ENCODE measurements at places on chromosomes 7 and 10.
A peak's percentile ranks its signal among the peaks of the same experiment; 100 is the strongest.

- DNase-seq, result no peak
- no peak overlapping the region for H3K27ac ChIP-seq
- H3K27me3 ChIP-seq, result no peaks in the 10 kb centered on the region
- H3K36me3 ChIP-seq, result no peaks in the 10 kb centered on the region
- H3K4me3 ChIP-seq, result no peak overlapping the region
- peaks cover 3% of the 10 kb centered on the region for H3K4me1 ChIP-seq
These were observed 41.2 kb downstream of the TBC1D12 start for GRCh38 chr10:94443549-94443948.

GRCh38 chr10:62046522-62047227 is 145.2 kb downstream of the ARID5B start:
- peaks cover 43% of the 10 kb centered on the region for H3K4me1 ChIP-seq
- H3K4me3 ChIP-seq, result peak overlapping the region; percentile 45
- H3K27ac ChIP-seq, result peak overlapping the region; percentile 97
- no peaks in the 10 kb centered on the region for H3K27me3 ChIP-seq
- peaks cover 2% of the 10 kb centered on the region for H3K36me3 ChIP-seq

DNA sequence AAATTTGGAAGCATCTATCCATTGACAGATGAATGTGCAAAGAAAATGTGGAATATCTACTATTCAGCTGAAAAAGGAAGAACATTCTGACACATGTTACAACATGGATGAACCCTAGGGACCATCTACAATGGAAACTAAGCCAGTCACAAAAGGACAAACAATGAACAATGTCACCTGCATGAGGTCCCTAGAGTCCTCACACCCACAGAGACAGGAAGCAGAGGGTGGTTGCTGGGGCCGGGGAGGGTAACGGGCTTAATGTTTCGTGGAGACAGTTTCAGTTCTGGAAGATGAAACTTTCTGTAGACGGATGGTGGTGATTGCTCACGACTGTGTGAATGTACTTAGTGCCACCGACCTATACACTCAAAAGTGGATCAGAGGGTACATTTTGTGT is 282.9 kb downstream of the ADARB2 start:
- no peak overlapping the region for H3K4me3 ChIP-seq
- no peak for DNase-seq
- H3K27ac ChIP-seq, result no peak overlapping the region
- H3K4me1 ChIP-seq, result no peaks in the 10 kb centered on the region
- H3K36me3 ChIP-seq, result no peaks in the 10 kb centered on the region

DNA sequence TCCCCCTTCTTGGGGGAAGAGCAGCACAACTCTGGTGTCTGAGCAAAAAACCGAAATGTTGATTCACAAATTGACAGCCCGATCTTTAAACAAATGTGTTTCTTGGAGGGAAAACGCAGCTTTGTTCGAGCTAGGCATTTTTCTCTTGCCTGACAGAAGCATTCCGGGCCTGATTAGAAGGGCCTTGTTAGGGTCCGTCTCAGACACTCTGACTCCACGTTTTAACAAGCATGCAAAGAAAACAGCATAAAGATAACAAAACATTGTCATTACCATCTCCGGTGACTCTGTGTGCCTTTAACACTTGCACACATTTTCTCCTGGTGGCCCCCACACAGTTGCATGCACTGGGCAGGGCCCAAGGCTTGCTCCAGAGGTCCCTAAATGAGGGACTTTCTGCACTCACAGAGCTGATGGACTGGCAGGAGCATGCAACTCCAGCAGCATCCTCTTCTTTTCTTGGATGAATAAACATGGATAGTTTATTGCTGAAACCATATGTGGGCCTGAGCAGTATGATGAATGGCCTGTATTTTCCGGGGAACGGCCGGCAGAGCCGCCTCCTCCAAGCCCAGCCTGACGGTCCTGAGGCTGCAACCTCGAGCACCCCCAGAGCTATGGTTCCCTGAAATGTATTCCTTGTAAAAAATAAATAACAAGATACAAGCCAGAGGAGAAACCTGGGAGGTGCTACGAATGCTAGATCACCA is 50.9 kb downstream of the EBF3 start:
- H3K27me3 ChIP-seq, result no peaks in the 10 kb centered on the region
- H3K27ac ChIP-seq, result no peak overlapping the region
- H3K4me3 ChIP-seq, result no peak overlapping the region
- peak; percentile 47 for DNase-seq
- no peaks in the 10 kb centered on the region for H3K4me1 ChIP-seq

- no peaks in the 10 kb centered on the region for H3K27me3 ChIP-seq
- DNase-seq, result no peak
- no peak overlapping the region for H3K27ac ChIP-seq
- H3K4me3 ChIP-seq, result no peak overlapping the region
These were observed 103.4 kb upstream of the SDK1 start for GRCh38 chr7:3197567-3198213.

- H3K4me1 ChIP-seq, result no peaks in the 10 kb centered on the region
- H3K36me3 ChIP-seq, result no peaks in the 10 kb centered on the region
- no peak overlapping the region for H3K27ac ChIP-seq
- no peaks in the 10 kb centered on the region for H3K27me3 ChIP-seq
These were observed 57.7 kb downstream of the PKD1L1 start for GRCh38 chr7:47890606-47891005.

DNA sequence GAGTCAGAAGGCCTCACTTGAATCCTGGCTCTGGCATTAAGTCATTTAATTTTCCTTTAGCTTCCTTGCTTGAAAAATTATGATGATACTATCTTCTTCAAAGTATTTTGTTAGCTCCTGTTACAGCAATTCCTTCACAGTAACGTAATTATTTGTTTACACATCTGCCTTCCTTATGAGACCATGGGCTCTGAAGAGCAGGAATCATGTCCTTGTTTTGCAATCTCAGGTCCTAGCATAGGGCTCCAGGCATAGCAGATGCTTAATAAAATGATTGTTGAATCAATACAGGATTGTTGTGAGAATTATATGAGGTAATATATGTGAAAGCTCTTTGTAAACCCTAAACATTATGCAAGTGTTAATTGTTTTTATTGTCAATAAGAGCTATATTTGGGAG is 25.5 kb downstream of the KLHDC10 start:
- no peaks in the 10 kb centered on the region for H3K27me3 ChIP-seq
- H3K36me3 ChIP-seq, result no peaks in the 10 kb centered on the region
- no peak for DNase-seq
- no peak overlapping the region for H3K27ac ChIP-seq
- no peak overlapping the region for H3K4me3 ChIP-seq

DNA sequence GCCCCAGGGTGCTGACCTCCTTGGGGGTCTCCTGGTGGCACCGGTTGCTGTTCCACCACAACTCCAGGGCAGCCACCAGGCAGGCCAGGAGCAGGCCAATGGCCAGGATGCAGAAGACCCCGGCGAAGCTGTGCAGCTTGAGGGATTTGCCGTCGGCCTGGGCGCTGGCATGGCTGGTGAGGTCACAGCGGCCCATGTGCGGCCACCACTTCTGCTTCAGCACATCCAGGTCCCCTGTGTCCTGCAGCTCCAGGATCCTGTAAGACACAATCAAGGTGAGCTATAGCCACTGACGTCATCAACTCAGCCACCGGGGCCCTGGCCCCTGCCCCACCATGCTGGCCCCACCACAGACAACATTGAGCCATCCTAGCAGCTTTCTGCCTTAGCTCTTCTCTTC is 753.2 kb downstream of the GRID1 start:
- DNase-seq, result no peak
- H3K27me3 ChIP-seq, result no peaks in the 10 kb centered on the region
- H3K36me3 ChIP-seq, result no peaks in the 10 kb centered on the region
- no peaks in the 10 kb centered on the region for H3K4me1 ChIP-seq
- no peak overlapping the region for H3K4me3 ChIP-seq

DNA sequence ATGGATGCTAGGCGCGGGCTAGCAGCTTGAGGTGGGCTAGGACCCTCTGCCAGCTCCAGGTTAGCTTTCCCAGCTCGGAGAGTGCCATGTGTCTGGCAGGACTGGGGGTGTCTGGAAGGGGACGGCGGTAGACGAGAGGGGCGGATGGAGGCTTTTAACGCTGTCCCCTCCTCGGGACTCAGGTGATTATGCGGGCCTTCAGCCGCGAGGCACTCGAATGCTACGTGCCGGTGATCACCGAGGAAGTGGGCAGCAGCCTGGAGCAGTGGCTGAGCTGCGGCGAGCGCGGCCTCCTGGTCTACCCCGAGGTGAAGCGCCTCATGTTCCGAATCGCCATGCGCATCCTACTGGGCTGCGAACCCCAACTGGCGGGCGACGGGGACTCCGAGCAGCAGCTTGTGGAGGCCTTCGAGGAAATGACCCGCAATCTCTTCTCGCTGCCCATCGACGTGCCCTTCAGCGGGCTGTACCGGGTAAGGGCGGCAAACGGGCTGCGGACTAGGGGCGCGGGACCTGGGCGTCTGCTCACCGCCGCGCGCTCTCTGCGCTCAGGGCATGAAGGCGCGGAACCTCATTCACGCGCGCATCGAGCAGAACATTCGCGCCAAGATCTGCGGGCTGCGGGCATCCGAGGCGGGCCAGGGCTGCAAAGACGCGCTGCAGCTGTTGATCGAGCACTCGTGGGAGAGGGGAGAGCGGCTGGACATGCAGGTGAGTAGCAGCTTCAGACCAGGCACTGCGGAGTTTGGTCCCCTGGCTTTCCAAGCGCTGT is 1.1 kb downstream of the CYP26A1 start:
- H3K36me3 ChIP-seq, result no peaks in the 10 kb centered on the region
- H3K27me3 ChIP-seq, result peaks cover 15% of the 10 kb centered on the region
- DNase-seq, result no peak
- H3K4me3 ChIP-seq, result peak overlapping the region; percentile 66
- H3K27ac ChIP-seq, result no peak overlapping the region
- H3K4me1 ChIP-seq, result peaks cover 28% of the 10 kb centered on the region

DNA sequence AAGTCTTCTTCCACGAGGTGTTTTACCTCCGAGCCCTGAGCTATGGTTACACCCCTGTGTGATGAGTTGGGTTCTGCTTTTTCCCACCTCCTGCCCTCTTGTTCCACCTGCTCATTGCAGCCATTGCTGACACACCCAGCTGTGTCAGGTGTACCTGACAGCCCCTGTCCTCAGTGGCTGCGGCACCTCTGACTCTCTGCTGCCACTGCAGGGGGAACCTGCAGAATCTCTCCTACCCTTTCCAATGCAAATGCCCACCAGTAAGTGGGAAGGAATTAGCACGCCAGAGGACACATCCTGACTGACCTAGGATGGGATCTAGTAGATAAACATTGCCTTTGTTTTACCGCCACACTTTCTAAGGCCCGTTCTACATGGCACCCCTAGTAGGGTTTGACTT is 600.9 kb upstream of the MKI67 start:
- no peak overlapping the region for H3K4me3 ChIP-seq
- no peak for DNase-seq
- no peaks in the 10 kb centered on the region for H3K4me1 ChIP-seq
- H3K27ac ChIP-seq, result no peak overlapping the region
- no peaks in the 10 kb centered on the region for H3K36me3 ChIP-seq

DNA sequence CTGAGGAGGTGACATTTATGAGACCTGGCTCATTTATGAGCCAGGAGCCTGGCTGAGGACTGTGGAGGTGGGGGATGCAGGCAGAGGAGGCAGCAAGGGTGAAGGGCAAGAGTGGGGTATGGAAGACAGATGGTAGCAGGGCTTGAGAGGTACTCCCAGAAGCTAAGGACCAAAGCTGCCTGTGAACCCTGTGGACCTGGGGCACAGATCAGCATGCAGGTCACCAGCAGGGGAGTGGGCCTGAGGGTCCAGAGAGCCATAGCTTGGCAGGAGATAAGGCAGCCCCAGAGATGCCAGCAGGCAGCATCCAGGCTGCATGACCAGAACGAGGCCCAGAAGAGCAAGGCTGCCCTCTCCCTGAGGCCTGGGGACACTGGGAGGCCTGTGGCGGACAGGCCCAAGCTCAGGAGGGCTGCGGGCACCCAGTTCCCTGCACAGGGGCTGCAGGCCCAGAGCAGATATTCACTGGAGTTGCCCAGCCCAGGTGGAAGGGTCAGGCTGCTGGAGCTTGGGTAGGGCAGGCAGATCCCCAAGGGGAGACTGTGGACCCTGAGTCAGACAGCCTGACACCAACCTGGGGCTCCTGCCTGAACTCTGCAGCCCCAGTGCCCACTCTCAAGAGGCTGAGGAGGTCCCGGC is 3.4 kb downstream of the GPR15LG start:
- no peaks in the 10 kb centered on the region for H3K36me3 ChIP-seq
- H3K27me3 ChIP-seq, result no peaks in the 10 kb centered on the region
- no peak overlapping the region for H3K4me3 ChIP-seq
- no peak for DNase-seq
- no peaks in the 10 kb centered on the region for H3K4me1 ChIP-seq

GRCh38 chr10:72695496-72695895 is 3.6 kb downstream of the MCU start:
- DNase-seq, result no peak
- H3K4me1 ChIP-seq, result no peaks in the 10 kb centered on the region
- H3K36me3 ChIP-seq, result no peaks in the 10 kb centered on the region
- H3K27ac ChIP-seq, result peak overlapping the region; percentile 37
- no peaks in the 10 kb centered on the region for H3K27me3 ChIP-seq

GRCh38 chr7:9192969-9193368 is 759.6 kb downstream of the NXPH1 start:
- no peaks in the 10 kb centered on the region for H3K27me3 ChIP-seq
- no peak overlapping the region for H3K4me3 ChIP-seq
- H3K4me1 ChIP-seq, result no peaks in the 10 kb centered on the region
- H3K36me3 ChIP-seq, result no peaks in the 10 kb centered on the region

GRCh38 chr10:4736608-4737007 is 89.4 kb upstream of the AKR1E2 start:
- no peak overlapping the region for H3K4me3 ChIP-seq
- H3K27me3 ChIP-seq, result no peaks in the 10 kb centered on the region
- H3K36me3 ChIP-seq, result no peaks in the 10 kb centered on the region
- H3K27ac ChIP-seq, result no peak overlapping the region

DNA sequence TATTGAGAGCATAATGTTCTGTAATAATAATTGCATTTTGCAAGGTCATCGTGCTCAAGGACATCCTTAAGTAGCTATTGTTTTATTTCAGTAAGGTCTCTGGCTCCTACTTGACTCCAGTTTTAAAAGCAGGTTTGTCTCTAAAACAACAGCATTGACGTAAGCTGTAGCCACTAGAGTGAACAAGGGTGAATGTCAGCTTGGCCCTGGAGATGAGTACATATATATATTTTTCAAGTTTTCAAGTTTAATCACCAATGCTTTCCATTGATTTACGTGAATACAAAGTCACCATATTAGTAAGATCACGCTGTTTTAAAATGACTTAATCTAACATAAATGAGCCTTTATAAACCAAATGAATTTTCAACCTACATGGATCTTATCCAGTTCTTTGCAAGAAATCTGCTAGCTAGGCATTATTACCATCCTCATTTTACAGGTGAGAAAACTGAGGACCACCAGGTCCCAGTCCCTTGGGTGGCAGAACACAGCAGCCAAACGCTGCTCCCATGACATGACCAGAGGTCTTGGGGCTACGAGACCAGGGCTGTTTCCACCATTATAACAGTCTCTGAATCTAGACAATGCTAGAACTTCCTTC is 57.2 kb upstream of the ELMO1 start:
- H3K4me3 ChIP-seq, result no peak overlapping the region
- DNase-seq, result no peak
- no peaks in the 10 kb centered on the region for H3K27me3 ChIP-seq
- no peak overlapping the region for H3K27ac ChIP-seq
- no peaks in the 10 kb centered on the region for H3K36me3 ChIP-seq
- no peaks in the 10 kb centered on the region for H3K4me1 ChIP-seq

GRCh38 chr10:80730522-80730921 is 192.8 kb downstream of the SH2D4B start:
- no peak overlapping the region for H3K27ac ChIP-seq
- no peaks in the 10 kb centered on the region for H3K4me1 ChIP-seq
- no peaks in the 10 kb centered on the region for H3K36me3 ChIP-seq
- no peak for DNase-seq

Measured in ascending aorta (tissue), 2 donors.